ENCODE measurements at places on chromosomes 2 and 18.

GRCh38 chr2:196504788-196505187 is 134.7 kb upstream of the CCDC150 start:
- no peak for DNase-seq

GRCh38 chr2:109336296-109336695 is 207.3 kb downstream of the SH3RF3 start:
- no peak for DNase-seq

DNA sequence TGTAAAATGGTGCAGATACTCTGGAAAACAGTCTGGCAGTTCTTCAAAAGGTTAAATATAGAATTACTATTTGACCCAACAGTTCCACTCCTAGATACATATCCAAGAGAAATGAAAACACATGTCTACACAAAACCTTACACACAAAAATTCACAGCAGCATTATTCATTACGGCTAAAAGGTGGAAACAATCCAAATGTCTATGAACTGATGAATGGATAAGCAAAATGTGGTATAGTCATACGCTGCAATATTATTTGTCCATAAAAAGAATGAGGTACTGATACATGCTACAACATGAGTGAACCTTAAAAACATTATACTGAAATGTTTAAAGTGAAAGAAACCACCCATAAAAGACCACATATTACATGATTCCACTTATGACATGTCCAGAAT is 4.0 kb downstream of the CYP27C1 start:
- DNase-seq: no peak

DNA sequence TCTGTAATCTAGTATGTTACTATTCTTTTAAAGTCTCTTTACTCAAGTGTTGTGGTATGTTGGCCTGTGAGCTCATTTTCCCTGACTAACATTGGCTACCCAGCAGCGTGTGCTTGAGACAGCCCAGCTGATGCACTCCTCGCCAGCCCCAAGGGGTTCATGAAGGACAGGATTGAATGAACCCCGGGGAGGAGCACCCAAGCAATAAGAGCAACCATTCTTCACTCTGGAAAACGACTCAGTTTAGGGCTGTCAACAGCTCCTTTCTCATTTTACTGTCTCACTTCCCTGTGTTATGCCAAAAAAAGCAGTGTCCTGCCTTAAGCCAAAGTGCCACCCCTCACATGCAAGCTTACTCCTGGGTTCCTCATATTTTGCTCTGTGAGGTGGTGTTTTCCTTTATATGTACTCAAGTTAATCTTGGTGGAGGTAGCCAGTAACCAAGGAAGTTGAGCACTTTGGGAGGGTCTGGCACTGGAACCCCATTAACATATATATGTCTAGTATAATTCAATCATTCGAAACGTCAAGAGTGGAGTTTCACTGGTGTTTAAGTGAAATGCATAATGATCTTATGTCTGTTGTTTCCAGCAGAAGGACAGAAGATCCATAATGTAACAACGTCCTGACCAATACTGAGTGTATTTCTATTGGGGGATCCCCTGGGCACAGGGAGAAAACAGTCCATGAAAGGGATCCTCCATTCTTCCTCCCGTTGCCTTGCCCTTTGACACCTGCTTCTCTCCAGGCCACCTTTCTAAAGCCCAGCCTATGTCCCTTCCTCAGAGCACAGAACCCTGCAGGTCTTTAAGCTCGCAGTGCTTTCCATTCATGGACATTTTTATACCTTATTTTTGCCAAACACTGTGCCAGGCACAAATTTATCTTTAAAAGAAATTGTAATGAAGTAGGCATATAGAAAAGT is 43.2 kb downstream of the ATIC start:
- no peak for DNase-seq

GRCh38 chr18:79484661-79485621 is 89.2 kb downstream of the NFATC1 start:
- peak; percentile 78 for DNase-seq

DNA sequence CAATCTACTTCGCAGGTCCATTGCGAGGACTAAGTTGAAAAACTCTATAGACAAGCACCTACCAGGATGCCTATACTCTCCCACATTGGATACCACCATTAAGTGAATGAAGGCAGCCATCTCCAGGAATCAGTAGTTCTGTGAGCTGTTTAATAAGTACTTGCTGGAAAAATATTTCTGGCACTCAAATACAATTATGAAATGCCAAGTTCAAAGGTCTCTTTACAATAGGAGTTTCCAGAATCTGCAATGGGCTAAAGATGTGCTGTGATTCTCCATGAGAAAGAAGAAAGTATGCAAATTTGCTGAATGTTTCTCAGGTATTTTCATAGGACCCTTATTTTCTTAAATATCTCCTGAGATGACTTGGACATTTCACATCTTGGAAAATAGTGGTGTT is 103.0 kb downstream of the AP1S3 start:
- no peak for DNase-seq
